ENCODE measurements at places on chromosomes 4 and X.

- DNase-seq = no peak
Observed at GRCh38 chrX:53309837-53310236, 28.5 kb upstream of the IQSEC2 start.

GRCh38 chr4:102037566-102037965, 247.0 kb downstream of the BANK1 start:
- no peak for DNase-seq

- no peak for DNase-seq
Observed at GRCh38 chr4:54224996-54225597, 4.0 kb upstream of the PDGFRA start.

GRCh38 chr4:125811892-125812291, 497.1 kb downstream of the FAT4 start:
- DNase-seq = no peak

- DNase-seq = no peak
Observed at GRCh38 chr4:143768007-143768591, 67.6 kb upstream of the FREM3 start.

DNA sequence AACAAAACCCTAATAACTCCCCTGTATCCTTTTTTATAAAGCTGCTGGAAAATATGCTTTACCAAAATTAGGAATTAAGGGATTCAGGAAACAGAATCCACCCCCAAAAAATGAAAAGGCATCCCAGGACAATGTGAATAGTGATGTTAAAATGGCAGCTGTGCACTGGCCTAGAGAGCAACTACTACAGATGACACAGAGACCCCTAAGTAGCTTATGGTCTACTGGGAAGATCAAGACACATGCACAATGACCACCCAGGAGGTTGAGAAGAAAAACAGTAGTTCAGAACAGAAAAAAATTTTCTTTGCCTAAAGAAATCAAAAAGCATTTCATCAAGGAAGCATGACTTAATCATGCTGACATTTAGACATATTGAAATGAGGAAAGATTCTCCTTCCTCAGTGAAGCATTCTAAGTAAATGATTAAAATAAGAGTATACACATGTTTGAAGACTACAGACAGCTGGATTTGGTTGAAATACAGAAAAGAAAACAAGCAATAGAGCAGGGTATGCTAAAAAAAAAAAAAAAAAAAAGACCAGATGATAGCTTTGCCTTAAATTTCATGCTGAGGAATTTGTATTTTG, 117.3 kb downstream of the WDFY3 start:
- no peak for DNase-seq

- DNase-seq = no peak
Observed at GRCh38 chr4:26141911-26142638, 178.7 kb upstream of the RBPJ start.

DNA sequence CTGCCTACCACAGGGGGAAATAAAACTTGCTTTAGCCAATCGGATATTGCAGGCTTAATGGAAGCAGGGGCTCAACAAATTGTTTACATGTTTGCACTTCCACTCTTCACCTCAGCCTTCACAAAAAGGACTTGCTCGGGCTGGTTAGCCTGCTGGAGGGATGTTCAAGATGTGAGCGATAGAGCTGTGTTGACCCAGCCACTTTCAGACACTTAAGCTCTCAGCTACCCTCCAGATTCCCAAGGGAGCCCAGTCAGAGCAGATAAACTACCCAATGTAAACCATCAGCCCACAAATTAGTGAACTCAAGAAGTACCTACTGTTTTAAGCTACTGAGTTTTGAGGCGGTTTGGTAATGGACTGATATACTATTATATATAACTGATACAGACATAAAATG, 508.4 kb upstream of the FTHL17 start:
- no peak for DNase-seq

DNA sequence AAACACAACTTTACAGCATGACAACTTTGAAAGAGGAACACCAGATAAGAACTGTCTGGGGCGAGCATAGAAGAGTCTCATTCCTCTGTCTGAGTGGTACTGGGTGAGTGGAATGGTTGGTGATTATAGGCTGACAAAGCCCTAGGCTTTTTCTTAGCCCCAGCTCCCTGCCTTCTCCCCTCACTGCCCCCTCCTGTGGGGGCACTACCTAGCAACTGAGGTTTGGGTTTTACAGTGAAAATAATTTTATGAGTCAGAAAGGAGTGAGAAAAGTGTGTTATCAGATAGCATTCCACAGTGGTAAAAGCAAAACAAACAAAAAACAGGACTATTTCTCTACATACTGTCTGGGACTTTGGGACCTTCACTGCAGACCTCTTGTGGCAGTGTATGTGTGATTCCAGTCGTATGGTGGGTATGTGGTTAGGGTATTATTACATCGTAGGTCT, 10.5 kb upstream of the TMEM165 start:
- DNase-seq = no peak

- no peak for DNase-seq
Observed at GRCh38 chrX:143027275-143027674, 1.5 kb downstream of the SPANXN4 start.

- no peak for DNase-seq
Observed at GRCh38 chrX:153766098-153766817, 2.2 kb downstream of the PLXNB3 start.
